ENCODE measurements at places on chromosomes 3 and 15.

DNA sequence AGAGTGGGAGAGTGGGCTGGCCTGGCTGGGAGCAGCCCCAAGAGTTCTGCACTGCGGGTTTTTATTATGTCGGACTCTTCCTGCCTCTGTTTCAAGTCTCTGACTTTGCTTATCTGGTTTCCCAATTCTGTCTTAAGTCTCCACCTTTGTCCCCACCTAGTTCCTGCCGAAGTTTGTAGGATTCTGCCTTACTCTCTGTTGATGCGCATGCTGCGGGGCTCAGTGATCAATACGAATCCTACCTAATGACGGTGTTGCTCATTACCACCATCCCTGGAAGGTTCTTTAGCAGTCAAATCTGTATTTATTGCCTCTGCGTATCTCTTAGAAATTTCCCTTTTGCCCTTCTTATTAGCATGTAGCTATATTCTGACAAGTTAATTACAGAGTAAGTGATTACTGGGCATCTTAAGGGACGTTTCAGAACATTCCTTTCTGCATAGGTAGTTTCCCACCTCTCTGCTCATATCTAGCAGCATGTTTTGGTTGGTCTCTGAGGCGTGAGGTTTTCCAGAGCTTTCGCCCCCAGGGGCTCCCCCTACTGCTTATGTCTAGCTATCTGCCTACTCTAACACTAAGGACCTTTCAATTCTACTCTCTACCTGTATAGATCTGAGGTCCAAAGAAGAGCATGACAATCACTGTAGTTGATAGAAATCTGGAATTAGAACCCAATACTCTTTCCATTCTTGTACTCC, 236.0 kb upstream of the EIF1B start:
- DNase-seq = no peak

GRCh38 chr3:61221759-61222362, 29.4 kb downstream of the FHIT start:
- no peak for DNase-seq

GRCh38 chr15:29911705-29912104, 89.4 kb upstream of the TJP1 start:
- no peak for DNase-seq

DNA sequence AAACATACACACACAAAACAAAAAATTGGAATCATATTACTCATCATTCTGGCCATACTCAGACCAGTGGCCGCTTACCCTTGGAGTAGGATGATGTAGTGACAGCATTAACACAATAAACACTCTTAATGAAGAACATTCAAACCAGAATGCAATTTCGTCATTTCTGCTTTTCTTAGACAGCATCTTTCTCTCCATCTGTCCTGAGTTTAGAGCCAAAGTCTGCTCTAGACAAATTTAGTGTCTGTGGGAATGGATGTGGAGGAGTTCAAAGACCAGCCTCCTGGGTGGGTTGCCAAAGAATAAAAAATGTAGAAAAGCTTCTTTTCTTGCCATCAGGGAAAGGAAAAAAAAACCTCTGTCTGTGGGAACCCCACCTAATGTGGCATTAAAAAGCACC, 212.4 kb upstream of the POU1F1 start:
- no peak for DNase-seq

DNA sequence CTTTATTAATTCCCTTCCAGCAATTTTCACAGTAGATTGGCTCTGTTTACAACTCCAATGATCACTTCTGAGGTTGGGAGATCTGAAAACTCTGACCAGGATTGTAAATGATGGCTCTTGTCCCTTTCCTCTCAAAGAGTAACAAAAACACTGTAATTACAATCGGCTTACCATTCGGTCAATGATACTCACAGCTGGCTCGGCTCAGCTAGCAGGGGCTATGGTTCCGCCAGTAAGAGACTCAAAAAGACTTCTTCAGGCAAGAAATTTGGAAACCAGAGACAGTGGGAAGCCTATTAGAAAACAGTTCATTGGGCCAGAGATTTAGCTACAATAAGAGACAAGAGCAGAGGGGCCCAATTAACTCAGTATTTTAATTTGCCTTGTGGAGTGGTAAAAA, 96.6 kb downstream of the LRRC3B start:
- no peak for DNase-seq

DNA sequence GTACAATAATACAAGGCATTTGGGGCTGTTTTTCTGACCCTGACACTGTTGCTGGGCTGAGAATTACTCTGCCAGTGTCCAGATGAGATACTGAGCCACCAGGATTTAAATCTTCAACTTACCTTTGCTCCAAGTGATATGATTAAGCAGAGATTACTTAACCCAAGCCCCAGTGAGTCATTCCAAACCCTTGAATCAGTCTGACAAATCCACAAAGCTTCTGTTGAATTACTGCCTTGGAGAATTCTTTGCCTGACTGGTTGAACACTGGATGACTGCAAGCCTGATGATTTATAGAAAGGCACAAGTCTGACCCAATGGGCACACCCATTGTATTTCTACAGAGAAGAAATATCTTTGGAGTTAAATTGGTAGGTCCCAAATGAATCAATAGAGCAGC, 88.2 kb upstream of the TSC22D2 start:
- no peak for DNase-seq

All from NCI-H510A (cell line).